Glutamatergic neuron (in vitro differentiated cells): ENCODE measurements at places on chromosomes 3 and 15. TPM values are rescaled to one million over a fixed set of nuclear protein-coding genes. Genes with fewer than 3 reads are reported as not detected.

KLHL18 gene
- total RNA-seq, result 47.4 TPM

DNA sequence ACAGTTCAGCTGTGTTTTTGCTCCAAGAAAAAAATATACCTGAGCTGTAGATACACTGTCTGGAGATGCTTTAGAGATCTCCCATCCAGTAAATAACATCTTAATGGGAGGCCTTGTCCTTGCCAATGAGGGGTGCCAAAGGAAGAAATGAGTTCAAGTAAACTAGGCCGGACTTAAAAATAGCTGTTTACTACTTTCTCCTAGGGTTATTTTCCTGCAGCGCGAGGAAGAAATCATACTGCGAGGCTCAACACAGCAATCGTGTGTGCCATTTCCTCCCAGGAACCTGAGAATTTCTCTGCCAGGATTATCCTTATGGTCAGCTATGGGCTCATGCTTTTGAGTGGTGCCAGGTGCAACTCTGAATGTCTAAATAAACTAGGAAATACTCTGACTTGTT, 71.9 kb downstream of the CMTM8 start:
- H3K4me1 ChIP-seq, result peaks cover 25% of the 10 kb centered on the region
- no peak overlapping the region for H3K4me3 ChIP-seq
- peak overlapping the region; percentile 43 for H3K27ac ChIP-seq
- peaks cover 4% of the 10 kb centered on the region for H3K36me3 ChIP-seq
- DNase-seq, result no peak
- peaks cover 6% of the 10 kb centered on the region for H3K27me3 ChIP-seq

DNA sequence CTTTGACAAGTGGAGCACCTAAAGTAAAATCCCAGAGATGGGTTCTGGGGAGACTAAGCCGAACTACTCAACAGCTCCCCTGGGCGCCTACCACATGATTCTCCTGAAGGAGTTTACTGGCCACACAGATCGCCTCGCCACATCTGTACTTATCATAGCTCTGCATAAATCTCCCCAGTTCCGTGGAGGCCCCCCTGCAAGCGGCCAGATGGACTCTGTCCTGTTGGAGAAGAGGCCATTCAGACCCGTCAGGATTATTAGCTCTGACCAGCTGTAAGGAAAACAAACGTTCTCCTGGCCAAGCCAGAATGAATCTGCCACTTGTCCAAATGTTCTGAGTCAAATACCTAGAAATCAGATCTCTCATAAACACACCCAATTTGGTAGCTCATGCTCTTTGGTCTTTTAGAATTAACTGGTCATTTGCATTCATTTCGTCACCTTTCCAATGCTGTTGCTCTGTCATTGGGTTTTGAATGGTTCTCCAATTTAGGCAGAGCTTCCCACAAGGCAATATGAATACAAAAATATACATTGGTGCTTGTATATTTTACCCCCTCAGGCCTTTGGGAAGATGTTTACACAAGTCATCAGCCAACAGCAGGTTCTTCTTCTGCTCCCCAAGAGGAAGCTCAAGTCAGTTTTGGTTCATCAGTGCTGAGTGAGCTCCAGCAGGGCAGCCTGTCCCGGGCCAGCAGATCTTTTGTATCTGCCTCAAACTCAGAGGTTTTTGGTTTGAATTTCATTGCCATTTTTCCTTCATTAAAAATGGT, 124.5 kb downstream of the THSD4 start:
- H3K27ac ChIP-seq, result no peak overlapping the region
- H3K4me1 ChIP-seq, result no peaks in the 10 kb centered on the region
- H3K27me3 ChIP-seq, result no peaks in the 10 kb centered on the region
- no peak for DNase-seq
- peaks cover 4% of the 10 kb centered on the region for H3K36me3 ChIP-seq
- H3K4me3 ChIP-seq, result no peak overlapping the region

- peak overlapping the region; percentile 74 for H3K27ac ChIP-seq
- peak overlapping the region; percentile 9 for H3K4me3 ChIP-seq
- no peaks in the 10 kb centered on the region for H3K36me3 ChIP-seq
- peak; percentile 24 for DNase-seq
Observed at GRCh38 chr3:188207941-188208515, 54.1 kb downstream of the LPP start.
